ENCODE measurements at places on chromosomes 1 and 21.

- H3K27me3 ChIP-seq = no peaks in the 10 kb centered on the region
- no peaks in the 10 kb centered on the region for H3K4me1 ChIP-seq
- H3K27ac ChIP-seq = no peak overlapping the region
- no peak for DNase-seq
Observed at GRCh38 chr1:215264649-215265048, 182.1 kb downstream of the KCNK2 start.

- no peak overlapping the region for H3K27ac ChIP-seq
- H3K4me1 ChIP-seq = peaks cover 35% of the 10 kb centered on the region
Observed at GRCh38 chr1:81974883-81975555, 174.3 kb downstream of the ADGRL2 start.

GRCh38 chr1:201827321-201828216 lies 1.4 kb upstream of the IPO9 start:
- peak overlapping the region; percentile 95 for H3K27ac ChIP-seq
- DNase-seq = no peak
- peaks cover 66% of the 10 kb centered on the region for H3K4me1 ChIP-seq
- H3K36me3 ChIP-seq = peaks cover 7% of the 10 kb centered on the region
- no peak overlapping the region for H3K4me3 ChIP-seq

DNA sequence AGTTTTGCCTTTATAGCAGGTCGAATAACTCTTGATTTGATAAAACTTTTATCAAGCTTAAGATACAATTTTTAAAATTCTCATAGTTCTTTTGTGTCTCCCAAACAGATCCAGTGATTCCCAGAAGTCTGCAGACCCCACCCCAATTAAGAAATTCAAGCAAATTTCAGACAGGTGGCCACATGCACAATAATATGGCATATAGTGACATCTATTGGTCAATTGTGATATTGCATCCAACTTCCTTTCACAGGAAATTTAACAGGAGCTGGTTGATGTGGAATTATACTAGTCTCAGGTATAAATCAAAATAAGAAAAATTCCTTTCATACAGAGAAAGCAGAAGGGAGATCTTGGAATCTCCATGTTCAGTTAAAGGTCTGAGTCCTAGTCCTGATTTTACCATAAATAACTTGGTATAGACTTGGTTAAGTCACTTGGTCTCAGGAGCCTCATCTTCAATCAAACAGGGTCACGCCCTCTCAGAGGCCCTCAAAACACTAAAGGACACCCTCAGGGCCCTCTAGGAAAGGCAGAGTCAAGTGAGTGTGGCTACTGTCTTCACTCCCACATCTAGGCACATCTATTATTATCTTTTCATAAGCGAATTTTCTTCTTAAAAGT lies 24.1 kb downstream of the PIGM start:
- no peaks in the 10 kb centered on the region for H3K36me3 ChIP-seq
- no peak overlapping the region for H3K27ac ChIP-seq
- no peaks in the 10 kb centered on the region for H3K4me1 ChIP-seq
- DNase-seq = no peak
- no peaks in the 10 kb centered on the region for H3K27me3 ChIP-seq

GRCh38 chr1:94603663-94604062 lies 62.1 kb upstream of the F3 start:
- H3K4me3 ChIP-seq = no peak overlapping the region
- H3K27me3 ChIP-seq = no peaks in the 10 kb centered on the region
- H3K27ac ChIP-seq = no peak overlapping the region
- DNase-seq = no peak
- no peaks in the 10 kb centered on the region for H3K36me3 ChIP-seq
- peaks cover 6% of the 10 kb centered on the region for H3K4me1 ChIP-seq

DNA sequence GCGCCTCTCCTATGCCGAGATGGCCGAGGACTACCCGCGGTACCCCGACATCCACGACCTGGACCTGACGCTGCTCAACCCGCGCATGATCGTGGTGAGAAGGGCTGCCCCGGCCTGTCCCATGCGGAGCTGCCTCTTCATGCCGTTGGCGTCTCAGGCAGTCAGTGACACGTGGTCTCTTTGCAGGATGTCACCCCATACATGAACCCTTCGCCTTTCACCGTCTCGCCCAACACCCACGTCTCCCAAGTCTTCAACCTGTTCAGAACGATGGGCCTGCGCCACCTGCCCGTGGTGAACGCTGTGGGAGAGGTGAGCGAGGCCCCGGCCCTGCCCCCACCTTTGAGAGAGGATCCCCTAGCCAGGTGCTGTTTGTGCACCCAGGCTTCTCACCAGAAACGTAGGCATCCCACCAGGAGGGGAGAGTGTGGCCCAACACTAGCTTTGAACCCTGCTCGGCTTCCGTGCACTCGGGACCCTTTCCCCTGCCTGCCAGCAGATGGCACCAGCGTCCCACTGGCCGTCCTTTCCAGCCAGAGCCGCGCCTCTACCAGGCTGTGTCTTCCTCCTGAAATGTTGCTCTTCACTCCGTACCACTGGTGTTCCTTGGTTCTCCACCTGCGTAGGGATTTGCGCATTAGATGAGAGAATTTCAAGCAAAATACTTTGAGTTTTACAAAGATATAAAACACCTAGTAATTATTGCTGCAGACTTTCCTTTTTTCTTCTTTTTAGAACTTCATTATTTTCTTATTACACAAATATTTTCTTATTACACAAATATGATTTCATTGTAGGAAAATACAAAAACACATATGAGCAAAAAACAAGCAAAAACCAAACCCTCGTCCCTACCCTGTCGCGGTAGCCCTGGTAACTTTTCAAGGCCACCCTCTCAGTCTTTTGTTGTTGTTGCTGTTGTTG lies 9.0 kb downstream of the NPPA start:
- H3K4me3 ChIP-seq = no peak overlapping the region
- DNase-seq = peak; percentile 69
- H3K4me1 ChIP-seq = peaks cover 22% of the 10 kb centered on the region
- no peaks in the 10 kb centered on the region for H3K27me3 ChIP-seq
- peaks cover 85% of the 10 kb centered on the region for H3K36me3 ChIP-seq

DNA sequence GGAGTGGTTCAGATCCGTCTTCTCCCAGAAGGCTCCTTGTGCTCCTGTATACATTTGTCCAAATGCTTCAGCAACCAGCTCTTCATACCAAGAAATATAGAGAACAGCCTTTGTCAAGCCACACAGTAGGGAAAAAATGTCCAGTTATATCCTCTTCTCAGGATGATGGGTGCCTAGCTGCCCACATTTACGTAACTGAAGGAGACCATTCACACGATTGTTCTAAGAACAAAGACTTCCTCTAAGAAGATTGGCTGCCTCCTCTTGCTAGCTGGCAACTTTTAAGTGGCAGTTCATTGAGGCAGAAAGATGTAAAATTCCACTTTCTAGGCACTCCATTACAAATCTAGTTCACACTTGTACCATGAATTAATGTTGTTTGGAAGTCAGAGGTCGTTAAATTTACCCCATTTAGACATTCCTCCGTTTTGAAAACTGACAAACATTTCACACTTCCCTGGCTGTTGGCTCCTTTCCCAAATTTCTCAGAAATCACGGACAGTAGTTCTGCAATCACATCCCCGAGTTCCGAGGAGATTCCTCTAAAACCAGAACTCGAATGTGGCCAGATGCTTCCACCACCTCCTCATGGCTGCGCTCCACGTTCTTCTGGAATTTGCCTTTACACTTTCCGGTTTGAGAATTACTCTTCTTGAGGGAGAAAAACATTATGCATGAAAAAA lies 45.6 kb upstream of the CSF1 start:
- no peaks in the 10 kb centered on the region for H3K36me3 ChIP-seq
- H3K27me3 ChIP-seq = no peaks in the 10 kb centered on the region
- H3K4me3 ChIP-seq = no peak overlapping the region
- DNase-seq = no peak
- H3K27ac ChIP-seq = peak overlapping the region; percentile 3

DNA sequence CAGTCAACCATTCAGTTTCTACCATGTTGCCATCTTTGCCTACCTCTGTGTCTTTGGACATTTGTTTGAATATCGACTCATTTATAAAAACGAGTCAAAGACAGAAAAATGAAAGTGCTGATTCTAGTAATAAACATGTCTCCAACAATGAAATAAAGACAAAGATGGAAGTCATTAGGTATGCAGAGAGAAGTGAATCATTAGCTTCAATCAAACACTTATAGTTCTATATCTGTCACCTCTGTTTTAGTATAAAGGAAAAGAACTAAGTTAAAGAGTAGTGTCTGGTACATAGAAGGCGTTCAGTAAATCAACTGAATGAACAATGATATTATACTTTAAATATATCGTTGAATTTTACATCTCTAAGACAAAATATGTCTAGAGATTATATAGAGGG lies 1.7 kb upstream of the TSPAN2 start:
- H3K36me3 ChIP-seq = no peaks in the 10 kb centered on the region
- H3K4me1 ChIP-seq = peaks cover 26% of the 10 kb centered on the region
- no peak overlapping the region for H3K4me3 ChIP-seq
- no peak for DNase-seq
- H3K27ac ChIP-seq = peak overlapping the region; percentile 89
